ENCODE measurements at places on chromosomes 4 and X.

DNA sequence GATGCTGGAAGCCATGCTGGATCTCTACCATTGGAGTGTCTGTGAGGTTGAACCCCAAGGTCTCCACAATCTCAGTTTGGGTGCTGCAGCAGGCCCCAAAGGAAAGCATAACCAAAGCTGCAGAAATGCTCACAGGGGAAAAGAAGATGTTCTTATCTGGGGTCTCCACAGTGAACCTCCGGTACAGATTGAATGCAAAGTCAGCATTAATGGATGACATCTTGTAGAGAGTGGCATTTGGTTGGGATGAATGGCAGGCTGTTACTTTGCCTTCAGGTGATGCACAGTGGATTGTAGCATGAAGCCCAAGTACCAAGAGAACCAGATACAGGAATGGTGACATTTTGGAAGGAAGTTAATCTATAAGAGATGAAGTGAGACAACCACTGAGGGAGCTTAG, 1.8 kb downstream of the SERPINA7 start:
- no peak for DNase-seq

DNA sequence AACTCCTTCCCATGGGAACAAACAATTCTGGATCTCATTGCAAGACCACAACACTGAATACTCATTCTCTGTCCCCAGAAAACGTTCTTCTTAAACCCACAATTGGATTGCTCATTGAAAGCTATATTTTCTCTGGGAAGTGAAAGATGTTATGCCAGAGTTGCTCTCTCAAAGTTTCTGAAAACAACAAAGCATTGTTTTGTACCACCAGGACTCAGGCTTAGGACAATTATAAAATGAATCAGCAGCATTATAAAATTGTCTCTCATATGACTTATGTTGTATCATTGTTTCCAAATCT, 26.5 kb downstream of the TFDP3 start:
- DNase-seq, result no peak

- DNase-seq, result no peak
Measured at GRCh38 chrX:118772051-118772450, 44.6 kb downstream of the IL13RA1 start.

GRCh38 chr4:151717314-151717713, 43.5 kb downstream of the GATB start:
- no peak for DNase-seq

DNA sequence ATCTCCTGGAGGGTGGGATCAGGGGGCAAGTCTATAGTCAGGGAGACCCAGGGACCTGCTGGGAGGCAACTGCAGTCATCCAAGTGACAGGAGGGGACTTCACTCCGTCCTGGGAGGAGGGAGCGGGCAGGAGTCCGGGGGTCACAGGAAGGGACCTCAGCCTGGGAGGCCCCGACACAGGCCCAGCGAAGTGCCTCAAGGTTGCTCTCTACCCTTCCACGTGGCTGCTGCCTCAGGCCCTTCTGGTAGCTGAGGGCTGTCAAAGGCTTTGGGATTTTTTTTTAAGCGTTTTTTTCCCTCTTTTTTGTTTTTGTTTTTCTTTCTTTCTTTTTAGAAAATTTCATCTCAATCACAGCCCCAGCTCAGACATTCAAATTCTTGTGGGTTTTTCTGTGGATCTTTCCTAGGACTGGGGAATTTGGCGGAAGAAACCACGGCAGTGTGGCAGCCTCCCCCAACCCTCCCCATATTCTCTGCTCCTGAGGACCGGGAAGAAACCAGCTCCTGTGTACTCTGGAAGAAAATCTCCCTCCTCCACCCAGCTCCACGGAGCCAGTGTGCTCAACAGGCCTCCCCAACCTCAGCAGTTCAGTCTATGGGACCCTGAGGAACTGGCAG, 1.4 kb upstream of the HAUS7 start:
- DNase-seq, result no peak

All from fibroblast of skin of left quadriceps (primary cell).